ENCODE measurements at places on chromosomes 11 and 22.

- DNase-seq, result no peak
Observed at GRCh38 chr11:64262271-64263002, 11.1 kb downstream of the PLCB3 start.

DNA sequence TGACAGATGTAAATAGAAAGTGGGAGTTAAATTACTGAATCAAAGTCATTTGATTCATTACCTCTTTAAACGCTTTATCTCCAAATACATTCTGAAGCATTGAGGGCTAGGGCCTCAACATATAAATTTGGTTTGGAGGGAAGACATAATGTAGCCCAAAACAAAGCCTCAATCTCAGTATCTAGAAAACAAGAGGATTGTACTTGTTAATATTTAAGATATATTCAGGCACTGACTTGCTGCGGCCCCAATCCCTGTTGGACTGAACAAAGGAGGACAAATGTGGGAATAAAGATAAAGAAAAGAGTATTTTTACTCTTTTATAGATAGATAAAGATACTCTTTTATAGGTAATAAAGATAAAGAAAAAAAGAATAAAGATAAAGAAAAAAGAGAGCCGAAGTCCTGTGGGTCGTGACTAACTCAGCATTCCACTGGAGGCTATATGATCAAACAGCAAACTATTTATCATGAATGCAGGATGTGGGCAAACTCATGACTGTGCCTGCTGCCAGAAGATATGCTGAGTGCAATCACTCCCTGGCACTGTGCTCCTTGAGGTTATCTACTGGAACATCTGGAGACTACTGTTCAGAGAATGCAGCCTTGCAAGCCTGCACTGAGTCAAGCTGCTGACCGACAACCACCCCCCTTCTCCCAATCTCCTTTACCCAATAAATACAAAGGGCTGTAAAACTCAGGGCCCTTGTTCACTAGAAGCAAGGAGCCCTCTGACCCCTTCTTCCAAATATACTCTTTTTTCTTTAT is 6.9 kb downstream of the OR10V1 start:
- DNase-seq, result peak; percentile 36

- DNase-seq, result no peak
Observed at GRCh38 chr11:62242021-62242420, at the start of gene SCGB1D2. Gene SCGB1D2, plus strand, starts transcription at chr11:62242239. Its CDS starts 69 bp downstream, at chr11:62242308.

GRCh38 chr11:69662021-69662698 is 13.0 kb downstream of the LTO1 start:
- no peak for DNase-seq

DNA sequence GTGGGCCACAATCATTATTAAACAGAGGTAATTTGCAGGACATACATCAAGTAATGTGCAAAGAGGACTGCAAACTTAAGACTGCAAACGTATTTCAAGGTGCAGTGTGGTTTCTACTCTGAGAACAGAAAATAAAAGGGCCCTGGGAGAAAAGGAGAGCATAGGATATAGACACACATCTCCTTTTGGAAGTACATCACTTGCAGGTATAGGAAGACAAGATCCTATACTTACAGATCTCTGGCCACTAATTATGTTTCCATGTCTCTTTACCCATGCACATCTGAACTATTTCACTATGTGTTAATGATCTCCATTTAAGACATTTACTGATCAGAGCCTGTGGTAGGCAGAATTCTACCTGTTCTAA is 47.7 kb downstream of the PIWIL3 start:
- no peak for DNase-seq

GRCh38 chr22:49332691-49333090 is 495.0 kb downstream of the BRD1 start:
- DNase-seq, result no peak

DNA sequence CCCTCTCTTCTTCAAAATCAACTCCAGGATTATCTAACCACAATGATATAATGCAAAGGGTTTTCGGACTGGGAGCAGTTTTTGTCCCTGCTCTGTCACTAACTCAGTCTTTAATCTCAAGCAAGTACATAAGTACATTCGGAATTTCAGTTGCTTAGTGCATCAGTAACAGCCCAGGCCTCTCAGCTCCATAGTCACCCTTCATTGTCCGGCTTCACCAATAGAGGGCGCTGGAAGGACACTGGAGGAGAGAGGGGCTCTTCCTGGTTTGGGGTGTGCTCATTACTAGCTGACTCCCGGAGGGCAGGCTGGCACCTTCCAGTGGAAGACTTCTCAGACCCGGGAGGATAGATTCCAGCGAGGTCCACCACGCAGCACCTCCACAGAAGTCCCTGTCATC is 90.4 kb upstream of the PDGFD start:
- peak; percentile 56 for DNase-seq

DNA sequence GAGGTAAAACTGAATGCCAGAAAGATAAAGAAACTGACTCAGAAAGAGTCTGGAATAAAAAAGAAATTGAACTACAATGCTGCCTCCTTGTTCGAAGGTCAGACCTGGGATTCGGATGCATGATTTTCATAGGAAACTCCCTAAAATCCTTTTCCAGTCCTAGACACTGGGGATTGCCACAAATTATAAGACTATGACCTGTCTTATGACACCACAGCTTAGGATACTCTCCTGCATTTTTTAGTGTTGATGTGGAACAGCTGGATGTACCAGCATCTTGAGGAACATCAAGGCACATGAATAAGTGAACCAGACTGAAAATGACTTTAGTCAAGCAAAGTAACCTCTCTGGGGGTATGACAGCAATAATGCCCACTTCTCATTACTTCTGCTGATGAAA is 9.0 kb downstream of the KIRREL3 start:
- no peak for DNase-seq

DNA sequence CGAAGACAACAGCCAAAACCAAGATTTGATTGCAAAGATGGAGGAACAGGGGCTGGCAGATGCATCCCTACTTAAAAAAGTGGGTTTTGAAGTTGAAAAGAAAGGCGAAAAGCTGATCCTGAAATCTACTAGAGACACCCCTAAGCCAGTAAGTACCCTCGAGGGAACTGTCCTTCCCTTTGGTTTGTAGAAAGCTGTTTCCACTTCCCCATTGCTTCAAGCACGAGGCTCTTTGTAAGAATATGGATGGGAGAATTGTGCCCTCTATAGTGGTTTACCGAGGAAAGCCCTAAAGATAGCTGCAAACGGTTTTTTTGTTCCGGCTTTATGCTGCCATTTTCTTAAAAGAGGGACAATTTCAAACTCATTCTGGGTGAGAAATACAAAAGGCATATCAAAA is 133.9 kb downstream of the WNT7B start:
- peak; percentile 40 for DNase-seq

GRCh38 chr22:27461470-27461869 is 340.1 kb downstream of the MN1 start:
- DNase-seq, result no peak

- no peak for DNase-seq
Observed at GRCh38 chr11:28537822-28538221, 429.6 kb downstream of the METTL15 start.

GRCh38 chr11:3380706-3381545 is 2.0 kb upstream of the ZNF195 start:
- DNase-seq, result no peak

DNA sequence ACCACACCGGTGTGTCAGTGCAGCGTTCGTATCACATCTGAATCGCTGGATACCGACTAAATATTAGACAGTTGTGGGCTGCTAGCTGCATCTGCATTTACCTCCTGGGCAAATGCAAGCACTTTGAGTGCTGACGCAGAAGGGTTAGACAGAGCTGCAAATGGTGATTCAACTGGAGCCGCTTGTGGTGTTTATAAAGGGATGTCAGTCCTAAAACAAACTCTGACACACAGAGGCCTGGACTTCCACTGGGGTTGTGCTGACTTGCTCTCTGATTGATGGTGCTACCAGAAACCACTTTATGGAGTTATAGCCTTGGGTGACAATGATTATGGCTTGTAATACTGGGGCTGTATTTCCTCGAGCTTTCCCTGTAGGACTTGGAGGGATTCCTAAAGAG is 374.4 kb downstream of the NTM start:
- no peak for DNase-seq

DNA sequence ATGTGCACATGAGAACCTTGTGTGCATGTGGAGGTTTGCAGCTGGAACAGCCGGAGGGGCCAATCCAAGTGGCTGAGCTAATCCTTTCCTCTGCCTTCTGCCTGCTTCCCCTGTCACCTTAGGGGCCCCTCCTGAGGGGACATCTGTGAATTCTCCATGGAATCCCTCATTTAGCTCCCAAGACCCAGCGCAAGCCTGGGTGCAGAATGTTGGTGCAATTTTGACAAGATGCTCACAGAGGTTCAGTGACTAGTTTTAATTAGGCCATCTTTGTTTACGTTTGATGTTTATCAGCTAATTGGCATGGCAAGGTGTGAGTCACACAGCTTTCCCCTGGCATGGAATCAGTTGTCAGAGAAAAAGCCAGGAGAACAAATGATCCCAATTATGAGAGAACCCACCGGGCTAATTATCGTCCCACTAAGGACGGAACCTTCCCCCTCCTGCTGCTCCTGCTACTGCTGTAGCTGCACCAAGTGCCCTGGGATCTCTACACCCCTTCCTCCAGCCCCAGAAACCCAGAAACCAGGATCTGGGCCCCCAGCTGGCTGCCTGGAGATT is 63.6 kb upstream of the PAX6 start:
- DNase-seq, result no peak

DNA sequence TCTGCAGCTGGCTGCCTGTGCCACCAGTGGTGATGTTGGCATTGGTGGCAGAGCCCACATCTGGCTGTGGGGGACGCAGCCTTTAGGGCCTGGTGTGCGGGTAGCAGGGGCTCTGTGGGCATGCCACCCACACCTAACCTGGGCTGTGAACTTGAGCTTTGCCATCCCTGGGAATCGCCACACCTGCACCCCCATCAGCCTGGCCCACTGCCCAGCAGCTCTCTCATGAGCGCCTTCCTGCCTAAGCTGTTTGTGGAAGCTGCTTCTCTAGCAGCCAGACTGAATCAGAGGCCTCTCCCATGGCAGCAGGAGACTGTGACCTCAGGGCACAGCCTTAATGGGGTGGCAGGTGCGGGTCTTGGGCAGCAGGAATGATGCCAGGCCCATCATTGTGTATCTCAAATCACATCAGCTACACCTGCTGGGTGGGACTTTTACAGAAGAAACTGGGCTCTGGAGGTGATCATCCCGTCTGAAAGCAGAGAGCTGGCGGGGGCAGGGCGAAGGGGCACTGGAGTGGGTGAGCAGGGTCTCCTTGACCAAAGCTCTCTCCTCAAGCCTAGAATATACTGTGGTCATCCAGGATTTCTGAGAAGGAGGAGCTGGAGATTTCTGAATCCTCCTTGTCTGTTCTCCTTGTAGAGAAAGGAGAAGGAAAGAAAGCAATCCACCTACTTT is 17.8 kb upstream of the CARS1 start:
- no peak for DNase-seq

GRCh38 chr11:30467176-30467575 is 119.0 kb downstream of the MPPED2 start:
- no peak for DNase-seq

- no peak for DNase-seq
Observed at GRCh38 chr11:12800032-12800671, 125.9 kb downstream of the TEAD1 start.

- DNase-seq, result peak; percentile 85
Observed at GRCh38 chr11:72752088-72752914, at the start of gene ARAP1. Gene ARAP1, minus strand, starts transcription at chr11:72752408. Its CDS starts 25,280 bp downstream, at chr11:72727128.

- DNase-seq, result no peak
Observed at GRCh38 chr22:39738746-39739145, 154.8 kb downstream of the ENTHD1 start.

DNA sequence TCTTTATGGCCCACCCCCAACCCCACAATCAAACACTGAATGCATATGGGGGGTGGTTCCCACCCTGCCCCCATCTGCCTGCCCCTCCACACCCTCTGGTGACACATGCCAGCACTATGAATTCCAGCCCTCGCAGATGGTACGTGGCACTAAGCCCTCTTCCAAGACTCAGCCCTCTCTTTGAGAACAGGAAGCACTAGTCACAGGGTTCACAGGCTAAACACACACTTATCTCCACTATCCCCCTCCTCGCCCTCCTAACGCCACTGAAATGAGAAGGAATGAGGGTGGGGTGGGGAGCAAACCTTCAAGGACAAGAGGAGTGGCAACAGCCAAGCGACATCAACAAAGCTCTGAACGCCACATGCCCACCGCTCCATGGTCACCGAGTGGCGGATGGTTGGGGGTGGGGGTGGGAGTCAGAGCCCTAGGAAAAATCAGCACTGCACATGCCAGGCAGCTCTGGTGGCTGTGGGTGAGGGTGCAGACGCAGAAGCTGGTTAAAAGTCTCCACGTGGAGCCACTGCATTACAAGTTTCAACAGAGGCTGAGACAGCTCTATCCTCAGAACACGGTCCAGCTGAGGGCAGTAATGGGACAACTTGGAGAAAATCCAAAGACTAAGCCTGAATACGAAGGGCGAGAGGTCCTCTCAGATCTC is 33.6 kb downstream of the TMEM184B start:
- DNase-seq, result no peak

DNA sequence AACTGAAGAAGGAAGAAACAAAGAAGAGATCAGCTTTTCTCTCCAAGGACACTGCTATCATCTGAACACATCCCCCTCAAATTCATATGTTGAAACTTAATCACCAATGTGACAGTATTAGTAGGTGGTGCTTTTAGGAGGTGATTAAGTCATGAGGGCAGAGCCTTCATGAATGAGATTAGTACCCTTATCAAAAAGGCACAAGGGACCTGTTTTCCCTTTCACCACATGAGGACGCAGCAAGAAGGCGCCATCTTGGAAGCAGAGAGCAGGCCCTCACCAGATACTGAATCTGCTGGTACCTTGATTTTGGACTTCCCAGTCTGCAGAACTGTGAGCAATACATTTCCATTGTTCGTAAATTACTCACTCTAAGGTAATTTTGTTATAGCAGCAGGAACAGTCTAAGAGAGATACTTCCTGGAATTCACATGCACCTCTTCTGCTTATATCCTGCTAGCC is 20.9 kb upstream of the CREB3L1 start:
- no peak for DNase-seq

DNA sequence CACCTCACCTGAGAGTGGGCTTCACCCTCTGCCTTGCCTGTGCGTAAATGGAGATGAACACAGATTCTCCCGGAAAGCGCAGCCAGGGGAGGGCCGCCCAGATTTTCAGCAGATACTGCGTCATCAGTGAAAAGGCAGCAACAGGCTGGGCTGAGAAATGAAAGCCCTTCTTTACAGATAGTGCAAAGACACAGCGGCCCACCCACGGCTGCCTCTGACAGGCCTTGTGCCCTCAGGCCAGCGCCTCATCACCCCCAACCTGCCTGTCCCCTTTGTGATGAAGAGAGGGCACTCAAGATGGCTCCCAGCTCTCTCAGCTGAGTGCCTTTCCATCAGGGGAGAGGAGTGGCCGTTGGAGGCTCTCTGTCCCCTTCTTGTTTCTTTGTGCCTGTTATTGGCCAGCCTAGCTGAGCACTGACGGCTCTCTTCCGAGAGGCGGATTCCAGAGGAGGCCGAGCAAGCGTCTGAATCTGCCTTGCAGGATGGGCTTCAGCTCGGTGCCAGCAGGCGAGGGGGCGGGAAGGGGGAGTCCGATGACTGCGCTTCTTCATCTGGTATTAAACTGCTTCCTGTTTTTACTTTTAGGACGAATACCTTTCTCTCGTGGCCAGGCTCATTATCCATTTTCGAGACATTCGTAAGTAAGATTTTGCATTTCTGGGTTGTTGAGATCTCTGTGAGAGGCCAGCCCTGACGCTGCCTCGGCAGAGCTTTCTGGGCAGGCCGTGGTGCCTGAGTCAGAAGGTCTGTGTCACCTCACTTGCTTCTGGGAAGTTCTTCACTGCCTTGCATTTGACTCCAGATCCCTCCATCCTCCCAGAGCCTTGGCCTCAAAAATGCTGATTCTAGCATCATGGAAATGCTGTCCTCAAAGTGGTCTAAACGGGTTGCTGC is 43.7 kb downstream of the MED15 start:
- no peak for DNase-seq

GRCh38 chr11:38598418-38598817 is 2000.4 kb upstream of the RAG2 start:
- no peak for DNase-seq

Measured in hematopoietic multipotent progenitor cell (in vitro differentiated cells).